ENCODE measurements at places on chromosomes 1 and 21.

DNA sequence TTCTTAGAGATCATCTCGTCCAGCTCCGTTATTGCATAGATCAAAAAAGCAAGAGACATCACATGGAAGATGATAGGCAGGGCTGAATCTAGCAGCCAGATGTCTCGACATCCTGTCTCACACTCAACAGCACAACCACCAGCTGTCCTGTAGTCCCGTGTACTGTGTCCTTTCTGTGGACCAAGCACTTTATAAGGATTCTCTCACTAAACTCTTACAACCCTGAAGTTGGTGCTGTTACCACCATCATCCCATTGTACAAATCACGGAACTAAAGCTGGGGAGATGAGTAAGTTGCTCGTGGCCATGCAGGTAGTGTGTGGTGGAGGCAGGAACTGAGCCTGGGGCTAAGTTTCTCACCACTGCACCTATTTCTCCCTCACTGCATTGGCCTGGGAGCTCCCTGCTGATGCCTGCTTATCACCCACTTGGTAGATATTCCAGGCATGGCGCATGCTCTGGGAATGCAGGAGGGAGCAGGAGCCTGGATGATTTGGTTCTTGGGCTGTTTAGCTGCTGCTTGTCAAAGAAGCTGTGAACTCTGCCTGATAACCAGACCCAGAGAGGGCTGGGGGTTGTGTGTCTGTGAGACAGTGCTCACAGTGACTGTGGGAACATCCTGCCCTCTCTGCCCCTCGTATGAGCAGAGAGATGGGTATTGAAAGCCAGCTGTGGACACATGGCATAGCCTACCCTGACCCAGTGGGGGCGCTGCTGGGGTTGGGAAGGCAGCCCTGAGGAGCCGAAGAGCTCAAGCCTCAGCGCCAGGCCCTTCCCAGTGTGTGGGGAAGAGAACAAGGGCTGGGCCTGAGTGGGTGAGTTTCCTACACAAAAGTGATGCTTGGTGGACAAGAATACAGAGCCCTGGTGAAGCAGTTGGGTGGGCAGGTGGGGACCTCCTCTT is 13.6 kb downstream of the PPFIA4 start:
- no peak for DNase-seq

- no peak for DNase-seq
These were observed 152.0 kb downstream of the ETS2 start for GRCh38 chr21:38957575-38958322.

DNA sequence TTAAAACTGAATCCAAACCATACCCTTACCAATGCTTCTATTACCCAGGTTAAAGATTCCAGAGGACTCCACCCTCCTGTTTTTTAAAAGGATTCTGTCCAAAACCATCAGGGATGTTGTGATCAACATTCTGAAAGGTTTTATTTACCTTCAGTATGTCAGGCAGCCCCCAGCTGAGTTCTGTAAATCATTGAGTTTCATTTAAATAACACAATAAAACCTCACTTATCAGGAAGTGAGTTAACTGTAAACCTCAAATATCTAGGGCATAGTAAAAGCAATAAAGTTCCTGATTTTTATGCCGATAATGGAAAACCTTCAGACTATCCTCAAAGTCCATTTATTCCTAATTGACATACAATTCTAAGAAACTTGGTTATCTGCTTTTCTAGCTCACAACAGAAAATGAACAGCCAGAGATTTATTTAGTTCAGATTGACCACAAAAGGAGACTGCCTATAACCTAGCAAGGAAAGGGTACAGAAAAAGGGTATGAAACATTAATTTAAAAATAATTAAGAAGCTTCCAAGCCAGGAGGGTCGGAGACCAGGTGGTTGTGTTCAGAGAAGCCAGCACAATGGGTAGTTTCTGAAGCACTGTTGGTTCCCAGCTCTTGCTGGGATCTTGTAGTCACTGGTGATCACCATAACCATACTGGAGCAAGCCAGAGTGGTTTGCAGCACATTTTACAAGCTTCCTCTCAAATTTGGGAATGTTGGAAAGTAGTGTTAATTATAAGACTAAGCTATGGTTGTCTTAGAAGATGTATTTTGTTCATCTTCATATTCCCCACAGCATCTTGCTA is 336.4 kb upstream of the FMN2 start:
- no peak for DNase-seq

- DNase-seq: no peak
These were observed 17.2 kb upstream of the GFI1 start for GRCh38 chr1:92503926-92504285.

- no peak for DNase-seq
These were observed 4.1 kb downstream of the DIPK1A start for GRCh38 chr1:92957030-92957734.

DNA sequence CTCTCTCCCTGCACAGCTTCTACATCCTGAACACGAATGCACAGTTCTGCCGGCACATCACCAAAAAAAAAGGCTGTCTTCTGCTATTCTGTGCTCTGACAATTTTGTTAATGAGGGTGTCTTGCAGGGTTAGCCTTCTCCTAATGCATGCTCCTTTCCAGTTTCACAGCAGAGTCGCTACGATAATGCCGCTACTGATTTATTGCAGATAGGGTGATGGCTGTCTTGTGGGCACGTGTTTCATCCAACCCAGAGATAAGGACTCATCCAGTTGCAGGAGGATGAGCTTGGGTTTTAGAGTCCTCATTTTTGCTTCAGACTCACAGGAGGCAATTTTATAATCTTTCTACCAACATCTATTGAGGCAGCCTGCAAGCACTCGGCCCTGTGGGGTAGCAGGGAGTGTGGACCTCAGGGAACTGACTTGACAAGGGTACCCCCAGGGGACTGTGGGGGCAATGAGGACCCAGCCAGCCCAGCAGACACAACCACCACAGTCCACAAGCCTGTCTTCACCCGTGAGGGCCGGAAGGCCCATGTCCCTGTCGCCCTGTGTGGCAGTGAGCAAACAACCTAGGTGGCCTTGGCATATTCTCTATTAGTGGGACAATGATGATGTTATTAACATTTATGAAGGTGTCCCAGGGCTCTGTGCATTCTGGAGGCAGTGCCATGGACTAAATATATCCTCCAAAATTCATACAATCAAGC is 15.4 kb upstream of the UTS2 start:
- no peak for DNase-seq

- no peak for DNase-seq
These were observed 47.4 kb downstream of the S100B start for GRCh38 chr21:46557469-46557868.

DNA sequence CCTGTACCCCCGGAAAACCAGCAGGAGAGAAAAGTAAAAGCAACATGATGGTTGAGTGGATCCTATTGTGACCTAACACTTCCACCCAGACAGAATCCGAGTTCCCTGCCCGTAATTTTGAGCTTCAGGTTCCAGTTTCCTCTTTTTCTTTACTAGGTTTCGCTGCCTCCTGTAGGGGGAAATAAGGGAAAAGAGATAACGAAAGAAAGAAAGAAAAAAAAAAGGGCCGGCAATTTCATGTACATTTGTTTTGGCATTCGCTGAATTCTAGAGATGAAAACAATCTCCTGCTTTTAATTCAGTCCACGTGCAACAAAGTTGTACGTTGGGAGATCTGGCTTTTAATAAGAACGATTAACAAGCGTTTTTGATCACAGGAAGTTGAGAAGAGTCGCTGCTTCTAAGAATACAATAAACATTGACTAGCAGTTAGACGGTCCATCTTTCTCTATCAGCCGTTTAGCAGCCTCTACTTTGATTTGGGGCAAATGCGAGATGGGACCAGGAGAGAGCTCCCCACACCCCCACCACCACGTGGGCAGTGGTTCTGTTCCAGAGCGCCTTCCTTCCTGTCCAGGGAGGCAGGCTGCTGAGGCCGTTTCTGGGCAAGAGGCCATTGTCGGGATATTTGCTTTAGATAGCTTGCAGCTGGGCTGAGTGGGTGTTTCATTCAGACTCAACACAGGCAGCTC is 155.9 kb upstream of the RUNX1 start:
- DNase-seq: no peak

DNA sequence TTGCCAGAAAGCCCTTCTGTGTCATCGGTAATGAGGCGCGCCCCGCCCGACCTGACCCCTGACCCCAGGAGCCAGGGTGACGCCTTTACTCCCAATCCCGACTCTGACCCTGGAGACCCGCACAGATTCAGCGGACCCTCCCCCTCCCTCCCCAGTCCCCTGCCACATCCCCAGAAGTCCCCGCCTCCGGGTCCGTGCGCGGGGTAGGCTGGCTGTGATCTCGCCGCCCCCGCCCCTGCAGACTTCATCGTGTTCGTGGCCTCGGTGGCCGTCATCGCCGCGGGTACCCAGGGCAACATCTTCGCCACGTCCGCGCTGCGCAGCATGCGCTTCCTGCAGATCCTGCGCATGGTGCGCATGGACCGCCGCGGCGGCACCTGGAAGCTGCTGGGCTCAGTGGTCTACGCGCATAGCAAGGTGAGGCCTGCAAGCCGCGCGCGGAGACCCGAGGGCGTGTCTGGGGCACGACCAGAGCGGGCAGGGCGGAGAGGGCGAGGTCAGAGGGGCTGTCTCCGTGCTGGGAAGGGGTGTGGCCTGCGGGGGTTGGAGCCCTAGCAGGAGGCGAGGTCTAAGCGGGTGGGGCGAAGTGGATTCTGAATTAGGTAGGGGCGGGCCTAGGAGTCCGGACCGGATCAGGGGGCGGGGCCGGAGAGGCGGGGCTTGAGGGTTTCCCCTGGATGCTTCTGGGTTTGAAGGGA is 34.8 kb downstream of the KCNQ4 start:
- DNase-seq: no peak

- no peak for DNase-seq
These were observed 744.5 kb upstream of the TMPRSS15 start for GRCh38 chr21:19148056-19148455.

GRCh38 chr1:181818459-181818858 is 243.1 kb downstream of the ZNF648 start:
- DNase-seq: no peak

- DNase-seq: no peak
These were observed 1.1 kb upstream of the PCAT6 start for GRCh38 chr1:202809597-202810159.

DNA sequence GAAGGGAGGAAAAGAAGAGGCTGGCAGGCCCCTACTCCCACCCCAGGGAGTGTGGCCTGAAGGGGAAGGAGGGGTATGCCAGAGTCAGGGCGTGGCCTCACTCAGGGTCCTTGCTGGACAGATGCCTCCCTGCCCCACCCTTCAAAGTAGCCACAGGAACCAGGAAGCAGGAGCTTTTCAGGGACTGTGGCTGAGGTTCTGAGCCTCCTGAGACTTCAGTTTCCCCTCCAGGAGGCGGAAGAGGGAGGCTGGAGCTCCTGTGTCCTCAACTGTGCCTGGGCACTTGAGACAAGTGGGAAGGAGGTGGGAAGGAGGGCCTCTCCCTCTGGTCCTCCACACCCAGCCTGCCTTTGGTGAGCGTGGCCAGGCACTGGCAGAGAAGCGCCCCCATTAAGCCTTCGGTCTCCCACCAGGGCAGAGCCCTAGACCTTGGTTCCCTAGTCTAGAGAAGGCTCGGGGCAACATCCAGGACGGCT is 5.3 kb downstream of the CELSR2 start:
- DNase-seq: no peak

- no peak for DNase-seq
These were observed 29.4 kb upstream of the RNPC3 start for GRCh38 chr1:103496014-103496635.

DNA sequence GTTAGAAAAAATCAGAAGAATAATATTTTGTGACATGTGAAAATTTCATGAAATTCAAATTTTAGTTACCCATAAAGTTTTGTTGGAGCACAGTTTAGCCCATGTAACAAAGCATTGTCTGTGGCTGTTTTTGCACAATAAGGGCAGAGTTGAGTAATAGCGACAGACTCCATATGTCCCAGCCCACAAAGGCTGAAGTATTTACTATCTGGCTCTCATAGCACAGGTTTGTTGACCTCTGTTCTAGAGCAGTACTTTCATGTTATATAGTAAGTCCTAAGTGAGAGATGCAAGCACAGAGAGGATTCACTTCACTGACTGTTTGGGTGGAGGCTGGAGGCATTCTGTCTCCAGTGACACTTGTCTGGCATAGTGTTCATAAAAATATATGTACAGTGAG is 6.8 kb downstream of the LAMC1 start:
- DNase-seq: no peak

DNA sequence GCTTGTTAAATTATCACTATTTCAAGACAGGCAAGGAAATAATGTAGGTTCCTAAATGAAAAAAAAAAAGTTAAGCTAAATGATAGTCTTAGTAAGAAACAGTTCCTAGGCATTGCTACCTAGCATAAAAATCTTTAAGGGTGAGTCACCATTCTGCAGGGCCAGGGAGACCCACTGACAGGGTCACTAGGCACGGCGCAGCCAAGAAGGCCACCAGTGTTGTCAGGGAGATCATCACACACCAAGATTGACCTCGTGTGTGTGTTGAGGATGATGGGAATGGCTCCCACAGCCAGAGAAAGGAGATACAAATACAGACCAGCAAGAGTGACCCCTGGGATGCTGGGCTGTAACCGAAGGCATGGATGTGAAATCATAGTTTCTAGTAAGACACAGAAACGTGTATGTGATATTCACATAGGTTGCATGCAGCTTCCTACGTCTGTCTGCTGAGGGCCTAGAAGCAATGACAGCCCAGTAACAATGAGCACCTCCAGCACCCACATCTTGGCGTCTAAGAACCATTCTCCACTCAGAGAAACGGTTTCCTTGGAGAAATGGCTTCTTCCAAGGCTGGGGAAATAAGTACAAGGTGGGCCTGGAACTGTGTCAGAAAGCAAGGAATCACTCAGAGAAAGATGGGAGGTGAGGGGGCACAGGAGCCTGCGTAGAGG is 29.1 kb downstream of the RIPK4 start:
- DNase-seq: no peak

DNA sequence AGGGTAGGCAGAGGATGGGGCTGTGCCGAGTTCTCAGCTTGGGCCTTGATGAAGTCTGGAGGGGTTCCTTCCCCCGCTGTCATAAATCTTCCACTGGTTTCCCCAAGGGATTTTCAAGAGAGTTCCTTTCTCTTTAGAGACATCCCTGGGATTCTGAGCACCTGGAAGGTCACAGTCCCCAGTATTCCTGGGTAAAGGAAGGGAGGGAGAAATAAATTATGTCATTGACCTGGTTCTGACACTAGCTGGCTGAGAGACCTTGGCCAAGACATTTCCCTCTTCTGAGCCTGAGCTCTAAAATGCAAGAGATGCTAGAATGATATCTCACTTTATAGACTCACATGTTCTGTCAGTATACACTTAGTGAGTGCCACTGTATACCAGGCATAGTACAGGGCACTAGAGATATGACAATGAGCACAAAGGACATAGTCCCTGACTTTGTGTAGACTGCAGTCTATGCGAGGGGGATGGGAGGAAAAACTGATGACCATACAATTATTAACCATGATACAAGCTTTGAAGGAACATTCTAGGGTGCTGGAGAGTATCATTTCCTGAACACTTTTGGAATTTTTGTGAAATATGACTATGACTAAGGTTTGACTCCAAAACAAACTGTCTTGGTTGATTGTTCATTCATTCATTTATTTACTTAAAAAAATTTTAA is 165.8 kb upstream of the JUN start:
- no peak for DNase-seq

- DNase-seq: no peak
These were observed 3.5 kb downstream of the TRIM67 start for GRCh38 chr1:231165371-231165770.

DNA sequence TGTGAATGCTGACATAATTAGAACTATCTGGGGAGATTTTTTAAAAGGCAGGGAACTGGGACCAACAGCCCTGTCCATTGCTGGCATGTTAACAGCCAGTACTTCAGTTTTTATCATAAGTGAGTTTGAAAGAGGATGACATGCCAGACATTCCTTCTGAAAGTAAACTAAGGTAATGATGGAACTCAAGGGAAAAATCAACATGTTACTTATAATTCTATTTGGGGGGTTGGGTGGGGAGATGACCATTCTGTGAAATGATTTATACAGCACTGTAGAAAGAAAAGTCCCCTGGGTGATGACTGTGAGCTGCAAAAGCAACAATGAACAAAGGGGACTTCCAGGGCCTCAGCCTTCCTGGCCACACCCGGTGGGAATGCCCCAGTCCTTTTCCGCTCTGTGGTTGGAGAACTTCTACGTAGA is 5.4 kb upstream of the LAMC2 start:
- peak; percentile 23 for DNase-seq
